ENCODE measurements at places on chromosomes 1 and 21.

GRCh38 chr1:155308493-155309422 lies at the start of gene FDPS:
TSS of gene FDPS (plus strand) at chr1:155308866. CDS start at chr1:155309790, 924 bp downstream.
- peak; percentile 100 for DNase-seq

GRCh38 chr21:24881506-24881905 lies 725.8 kb downstream of the MRPL39 start:
- DNase-seq, result no peak

- peak; percentile 91 for DNase-seq
These were observed 150.1 kb downstream of the CDC7 start for GRCh38 chr1:91650764-91651163.

- DNase-seq, result no peak
These were observed 26.6 kb upstream of the FBXO28 start for GRCh38 chr1:224087286-224087794.

- DNase-seq, result peak; percentile 54
These were observed 22.4 kb upstream of the SAMD11 start for GRCh38 chr1:901108-901859.

GRCh38 chr1:195717651-195718050 lies 890.6 kb downstream of the KCNT2 start:
- no peak for DNase-seq

GRCh38 chr21:33546086-33546485 lies 3.2 kb downstream of the SON start:
- DNase-seq, result no peak

- no peak for DNase-seq
These were observed 102.6 kb upstream of the TNR start for GRCh38 chr1:175845985-175846384.

GRCh38 chr21:40507978-40508377 lies 339.0 kb downstream of the DSCAM start:
- DNase-seq, result no peak

Data from right atrium auricular region (tissue), 2 donors.